ENCODE measurements at places on chromosomes 13 and 19.

DNA sequence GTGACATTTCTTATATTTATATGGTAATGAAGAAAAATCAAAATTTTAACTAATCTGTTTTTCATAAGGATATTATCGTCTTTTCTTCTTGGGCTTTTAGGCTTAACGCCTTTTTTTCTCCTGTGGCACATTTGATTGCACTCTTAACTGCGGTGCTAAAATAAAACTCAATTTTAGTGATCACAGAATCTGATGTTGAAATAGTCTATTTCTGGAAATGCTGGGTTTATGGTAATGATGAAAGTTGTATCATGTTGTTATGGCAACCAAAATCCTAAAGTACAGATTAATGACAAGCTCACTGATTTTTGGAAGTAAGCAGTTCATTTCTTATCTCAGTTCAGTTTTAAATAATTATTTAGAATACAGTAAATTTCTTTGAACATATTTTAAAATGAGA is 85.3 kb downstream of the COG6 start:
- no peak for DNase-seq

DNA sequence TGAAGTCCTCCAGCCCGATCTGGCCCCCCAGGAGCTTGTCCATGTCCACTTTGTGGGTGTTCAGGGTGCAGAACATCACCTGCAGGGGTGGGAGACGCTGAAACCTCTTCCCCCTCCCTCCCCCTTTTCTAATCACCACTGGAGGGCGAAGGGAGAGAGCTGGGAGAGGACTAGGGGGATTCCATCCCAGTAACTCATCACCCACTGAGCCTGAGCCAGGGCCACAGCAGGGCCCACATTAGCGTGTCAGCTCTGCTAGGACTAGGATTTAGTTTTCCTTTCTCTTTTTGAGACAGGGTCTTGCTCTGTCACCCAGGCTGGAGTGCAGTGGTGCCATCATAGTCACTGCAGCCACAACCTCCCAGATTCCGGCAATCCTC is 5.5 kb upstream of the PTGER1 start:
- DNase-seq = no peak

DNA sequence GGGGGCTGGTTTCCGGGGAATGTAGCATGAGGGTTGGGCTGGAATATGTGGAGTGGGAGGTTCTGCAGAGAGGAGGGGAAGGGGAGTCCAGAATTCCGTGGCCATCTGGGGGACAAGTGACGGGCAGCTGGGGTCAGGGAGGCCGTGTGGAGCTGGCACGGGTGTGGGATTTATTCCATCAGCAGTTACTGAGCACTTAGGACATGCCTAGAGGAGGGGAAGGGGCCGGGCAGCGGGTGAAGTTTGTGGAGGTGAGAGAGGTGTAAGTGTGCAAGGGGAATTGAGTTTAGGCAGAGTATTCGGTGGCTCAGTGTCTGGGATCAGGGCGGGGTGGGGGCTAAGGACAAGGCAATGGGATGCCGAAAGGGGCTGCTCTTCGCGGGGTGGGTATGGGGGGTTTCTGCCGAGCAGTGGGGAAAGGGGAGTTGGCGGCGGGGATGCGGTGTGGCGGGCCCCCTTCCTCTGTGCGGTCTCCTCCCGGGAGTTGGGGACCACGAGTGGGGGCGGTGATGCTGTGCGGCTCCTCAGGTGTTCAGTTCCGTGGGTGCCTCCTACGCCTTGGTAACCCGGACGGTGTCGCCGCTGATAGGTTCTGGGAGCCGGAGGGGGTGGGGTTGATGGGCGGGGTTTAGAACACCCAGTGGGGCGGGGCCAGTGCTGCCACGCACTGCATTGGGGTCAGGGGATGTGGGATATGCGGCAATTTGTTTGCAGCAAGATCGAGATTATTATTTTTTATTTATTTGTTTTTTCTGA is 5.4 kb downstream of the CCDC61 start:
- peak; percentile 80 for DNase-seq

- no peak for DNase-seq
Measured at GRCh38 chr19:13507053-13507611, 853 bp upstream of the CACNA1A start.

- DNase-seq = no peak
Measured at GRCh38 chr13:71681901-71682613, 184.9 kb downstream of the DACH1 start.

DNA sequence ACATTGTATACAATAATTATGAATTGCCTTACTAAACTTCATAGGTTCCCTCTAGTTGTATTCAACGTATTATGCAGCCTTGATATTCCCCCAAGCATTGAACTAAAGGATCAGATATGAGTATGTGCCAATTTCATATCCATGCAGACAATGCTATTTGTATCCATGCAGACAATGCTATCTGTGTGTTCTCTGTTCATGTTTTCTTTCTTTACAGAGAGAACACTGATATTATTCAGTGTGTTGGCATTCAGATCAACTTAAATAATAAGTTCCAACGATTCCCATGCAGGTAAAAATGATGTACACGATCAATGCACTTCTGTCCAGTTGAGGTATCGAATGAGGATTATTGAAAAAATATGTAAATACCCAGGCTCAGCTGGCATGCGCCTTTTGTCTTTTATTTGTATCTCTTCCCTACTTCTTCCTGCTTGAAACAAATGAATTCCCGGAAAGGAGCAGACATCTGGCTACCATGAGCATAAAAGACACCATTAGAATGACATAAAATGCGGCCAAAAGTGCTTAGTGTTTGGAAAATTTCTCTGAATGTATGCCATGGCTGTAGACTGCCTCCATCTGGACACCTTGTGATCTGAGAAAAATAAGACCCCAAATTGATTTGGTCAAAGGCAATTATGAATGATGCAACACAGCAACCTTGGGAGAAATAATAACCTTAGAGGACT is 731.5 kb downstream of the SLITRK1 start:
- no peak for DNase-seq

DNA sequence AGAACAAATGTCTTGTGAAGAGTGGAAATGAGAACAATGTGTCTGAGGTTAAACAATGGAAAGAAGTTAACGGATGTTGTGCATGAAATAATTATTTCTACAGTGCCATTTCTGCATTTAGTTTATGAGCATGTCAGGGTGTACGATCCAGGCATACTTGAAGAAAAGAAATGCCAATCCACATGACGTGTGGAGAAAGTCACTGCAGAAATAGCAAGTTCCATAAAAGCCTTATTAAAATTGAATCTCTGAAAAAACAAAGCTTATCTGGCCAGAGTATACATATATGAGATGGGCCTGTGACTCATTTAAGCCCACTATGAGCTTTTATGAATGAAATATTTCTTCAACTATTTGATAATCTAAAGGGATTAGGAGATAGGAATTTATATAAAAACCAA is 426.1 kb downstream of the EFNB2 start:
- DNase-seq = no peak

- no peak for DNase-seq
Measured at GRCh38 chr13:59510386-59510785, 653.3 kb downstream of the DIAPH3 start.

DNA sequence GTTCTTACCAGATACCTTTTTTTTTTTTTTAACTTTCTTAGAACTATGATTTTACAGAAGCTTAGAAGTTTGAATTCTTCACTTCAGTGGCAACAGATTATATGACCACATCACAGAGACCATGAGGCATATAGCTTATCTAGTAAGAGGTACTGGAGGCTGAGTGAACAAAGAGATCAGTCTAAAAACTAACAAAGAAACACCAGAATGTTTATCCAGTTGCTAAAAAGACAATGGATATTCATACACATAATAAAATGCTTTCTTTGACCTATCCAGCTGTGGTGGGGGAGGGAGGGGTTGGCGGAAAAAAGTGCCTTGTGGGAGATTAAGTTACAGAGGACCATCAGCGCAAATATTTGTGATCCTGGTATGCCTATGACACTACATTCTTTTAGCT is 34.7 kb upstream of the SLITRK6 start:
- DNase-seq = no peak

DNA sequence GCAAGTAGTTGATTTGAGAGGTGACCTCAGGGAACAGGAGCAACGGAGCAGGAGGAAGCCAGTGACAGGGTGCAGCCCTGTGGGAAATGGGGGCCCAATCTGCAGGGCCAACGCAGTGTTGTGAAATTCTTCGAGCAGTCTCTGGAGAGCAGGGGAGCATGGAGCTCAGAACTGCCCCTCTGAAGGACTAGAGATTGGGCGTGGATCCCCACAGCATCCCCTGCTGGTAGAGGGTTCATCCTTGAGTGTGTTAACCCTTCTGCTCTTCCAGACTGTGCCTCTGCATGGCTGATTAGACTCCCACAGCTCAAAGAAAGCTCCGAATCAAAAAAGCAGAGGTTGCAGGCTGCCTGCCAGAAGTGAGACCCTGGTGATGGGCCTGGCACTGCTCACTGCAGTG is 77.9 kb upstream of the UQCRFS1 start:
- DNase-seq = no peak

DNA sequence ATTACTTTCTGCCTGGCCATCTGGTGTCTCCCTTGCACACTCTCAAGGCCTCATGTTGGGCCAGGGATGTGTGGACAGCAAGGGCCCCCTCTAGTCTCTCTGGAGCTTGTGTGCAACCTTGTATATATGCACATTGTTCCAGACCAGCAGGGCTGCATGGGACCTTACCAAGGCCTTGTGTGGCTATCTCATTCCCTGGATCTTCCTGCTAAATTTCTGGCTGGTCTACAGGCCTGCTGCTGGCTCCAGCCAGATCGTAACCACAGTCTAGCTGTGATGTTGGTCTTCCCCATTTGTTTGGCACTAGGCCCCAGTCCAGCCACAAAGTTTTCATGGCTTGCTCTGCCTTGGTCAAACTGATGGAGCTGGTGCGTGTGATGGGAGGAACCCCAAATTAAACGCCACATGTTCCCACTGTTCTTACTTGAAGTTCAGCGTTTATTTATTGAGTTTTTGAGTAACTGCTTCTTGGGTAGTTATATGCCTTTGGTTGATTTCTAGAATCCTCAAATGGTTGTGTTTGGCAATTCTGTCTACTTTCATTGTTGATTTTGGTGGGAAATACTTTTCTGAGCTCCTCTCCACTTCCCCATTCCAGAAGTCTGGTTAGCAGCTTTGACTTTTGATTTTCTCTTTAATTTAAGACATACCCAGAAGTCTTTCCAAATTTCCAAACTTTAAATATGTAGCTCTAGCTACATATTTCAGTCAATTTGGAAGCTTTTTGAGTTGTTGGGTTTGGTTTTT is 56.4 kb downstream of the SIPA1L3 start:
- no peak for DNase-seq

GRCh38 chr13:75480671-75481175 is 1.2 kb downstream of the TBC1D4 start:
- DNase-seq = peak; percentile 24

- DNase-seq = peak; percentile 54
Measured at GRCh38 chr19:2962018-2962670, 15.2 kb upstream of the TLE6 start.

DNA sequence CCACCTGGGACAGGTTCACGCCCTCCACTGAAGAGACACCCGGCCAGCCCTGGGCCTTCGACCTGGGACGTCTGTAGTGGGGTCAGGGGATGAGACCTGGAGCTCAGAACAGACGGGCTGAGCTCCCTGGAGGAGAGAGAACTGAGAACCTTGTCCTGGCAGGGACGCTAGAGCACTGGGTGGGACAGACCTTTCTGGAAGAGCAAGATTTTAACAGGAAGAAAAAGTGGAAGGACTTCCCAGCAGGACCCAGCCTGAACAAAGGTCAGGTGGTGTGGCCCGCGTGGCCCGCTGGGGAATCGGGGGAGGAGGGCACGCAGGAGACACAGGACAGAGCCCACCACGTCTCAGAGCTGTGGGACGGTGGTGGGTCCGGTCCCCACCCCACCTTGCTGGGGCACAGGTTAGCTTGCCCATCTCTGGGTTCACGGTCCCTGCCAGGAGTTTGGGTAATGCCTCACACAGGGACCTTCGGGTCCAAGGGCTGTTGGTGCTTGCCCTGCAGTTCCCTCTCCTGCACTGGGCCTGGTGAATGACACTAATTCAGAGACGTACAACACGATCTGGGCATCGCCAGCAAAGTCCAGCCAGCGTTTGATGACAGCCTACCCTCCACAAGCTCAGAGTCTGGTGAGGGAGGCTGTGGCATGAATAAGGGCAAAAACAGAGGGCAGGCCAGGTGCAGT is 1.2 kb upstream of the EFNA2 start:
- DNase-seq = no peak

- no peak for DNase-seq
Measured at GRCh38 chr19:19160461-19161035, 9.5 kb downstream of the MEF2B start.

GRCh38 chr19:7575434-7576040 is 20.1 kb upstream of the CAMSAP3 start:
- no peak for DNase-seq

GRCh38 chr19:2039089-2039958 is 11.7 kb downstream of the MKNK2 start:
- no peak for DNase-seq

GRCh38 chr13:49997955-49998354 is 1.1 kb downstream of the TRIM13 start:
- DNase-seq = no peak

Data from activated CD4-positive, alpha-beta memory T cell treated with anti-CD3 and anti-CD28 coated beads, Interleukin-2, amount 10 ng/mL, durations not matched to agents 7 days and 5 days (primary cell).